COR-L47 (cell line): ENCODE measurements at places on chromosomes 2 and 18.

DNA sequence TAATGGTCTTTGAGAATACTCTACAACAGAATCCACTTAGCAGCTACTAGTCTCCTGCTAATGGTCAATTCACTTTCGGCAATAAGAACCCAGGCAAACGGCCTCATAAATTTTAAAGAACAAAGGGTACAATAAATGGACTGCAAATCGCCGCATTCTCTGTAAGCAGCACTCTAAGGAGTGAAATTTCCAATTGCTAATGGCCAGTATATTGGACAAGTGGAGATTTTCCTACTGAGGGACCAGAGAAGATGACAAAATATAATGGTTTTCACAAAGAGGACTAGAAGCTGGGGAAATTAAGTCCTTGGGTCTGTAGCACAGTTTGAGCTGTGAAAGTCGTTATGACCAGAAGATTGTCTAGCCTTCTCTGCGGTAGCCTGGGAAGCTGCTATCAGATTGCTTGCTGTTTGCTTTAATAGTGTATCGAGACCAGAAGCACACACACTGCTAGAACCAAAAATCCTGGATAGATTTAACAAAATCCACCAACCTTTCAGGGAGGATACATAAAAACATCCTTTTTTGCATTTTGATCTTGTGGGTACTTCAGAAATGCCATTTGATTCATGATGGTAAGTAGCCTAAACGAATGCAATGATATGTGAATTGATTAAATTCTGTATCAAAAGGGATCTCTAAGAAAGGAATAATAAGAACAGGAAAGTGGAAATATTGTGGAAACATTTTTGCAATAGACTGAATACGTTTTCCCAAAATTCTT lies 53.6 kb upstream of the ATP8B1 start:
- DNase-seq = no peak

GRCh38 chr18:62739911-62740310 lies 24.6 kb downstream of the PHLPP1 start:
- peak; percentile 27 for DNase-seq

- DNase-seq = no peak
Observed at GRCh38 chr18:46182633-46183358, 78.6 kb downstream of the HAUS1 start.

DNA sequence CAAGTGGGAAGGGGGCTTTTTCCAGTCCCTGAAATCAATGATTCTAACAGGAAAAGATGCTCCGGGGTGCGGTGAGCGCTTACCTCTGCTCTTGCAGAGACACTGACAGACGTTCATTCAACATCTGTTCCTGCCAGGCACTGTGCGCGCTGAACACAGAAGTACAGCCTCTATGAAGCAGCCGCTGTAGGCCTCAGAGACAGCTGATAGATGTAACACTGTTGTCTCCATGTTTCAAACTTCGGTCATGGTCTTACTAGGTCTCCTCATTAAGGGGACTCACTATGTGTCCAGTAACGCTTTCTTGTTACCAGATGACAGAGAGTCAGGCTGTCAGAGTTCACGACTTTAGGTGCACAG lies 649 bp upstream of the CLIP4 start:
- DNase-seq = no peak

DNA sequence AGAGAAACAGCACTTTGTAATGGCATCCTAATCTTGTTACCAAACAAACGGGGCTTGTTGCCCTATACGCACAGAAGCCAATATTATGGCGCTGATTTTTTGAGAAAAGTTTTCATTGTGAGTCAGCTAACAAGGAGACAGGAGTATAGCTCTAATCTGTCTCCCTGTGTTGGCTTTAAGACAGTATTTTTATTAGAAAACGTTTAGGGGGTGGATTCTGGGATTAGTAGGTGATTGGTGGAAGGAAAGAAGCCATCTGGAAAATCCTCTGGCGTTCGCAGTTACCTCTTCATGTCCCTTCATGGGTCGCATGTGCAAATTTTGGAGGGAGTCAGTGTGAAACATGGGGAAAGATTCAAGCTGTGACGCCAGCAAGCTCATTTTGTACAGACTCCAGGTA lies 698 bp upstream of the TMEM237 start:
- DNase-seq = no peak

- no peak for DNase-seq
Observed at GRCh38 chr2:51335087-51336058, 303.4 kb upstream of the NRXN1 start.

GRCh38 chr18:33840212-33840593 lies 262.2 kb downstream of the ASXL3 start:
- no peak for DNase-seq

DNA sequence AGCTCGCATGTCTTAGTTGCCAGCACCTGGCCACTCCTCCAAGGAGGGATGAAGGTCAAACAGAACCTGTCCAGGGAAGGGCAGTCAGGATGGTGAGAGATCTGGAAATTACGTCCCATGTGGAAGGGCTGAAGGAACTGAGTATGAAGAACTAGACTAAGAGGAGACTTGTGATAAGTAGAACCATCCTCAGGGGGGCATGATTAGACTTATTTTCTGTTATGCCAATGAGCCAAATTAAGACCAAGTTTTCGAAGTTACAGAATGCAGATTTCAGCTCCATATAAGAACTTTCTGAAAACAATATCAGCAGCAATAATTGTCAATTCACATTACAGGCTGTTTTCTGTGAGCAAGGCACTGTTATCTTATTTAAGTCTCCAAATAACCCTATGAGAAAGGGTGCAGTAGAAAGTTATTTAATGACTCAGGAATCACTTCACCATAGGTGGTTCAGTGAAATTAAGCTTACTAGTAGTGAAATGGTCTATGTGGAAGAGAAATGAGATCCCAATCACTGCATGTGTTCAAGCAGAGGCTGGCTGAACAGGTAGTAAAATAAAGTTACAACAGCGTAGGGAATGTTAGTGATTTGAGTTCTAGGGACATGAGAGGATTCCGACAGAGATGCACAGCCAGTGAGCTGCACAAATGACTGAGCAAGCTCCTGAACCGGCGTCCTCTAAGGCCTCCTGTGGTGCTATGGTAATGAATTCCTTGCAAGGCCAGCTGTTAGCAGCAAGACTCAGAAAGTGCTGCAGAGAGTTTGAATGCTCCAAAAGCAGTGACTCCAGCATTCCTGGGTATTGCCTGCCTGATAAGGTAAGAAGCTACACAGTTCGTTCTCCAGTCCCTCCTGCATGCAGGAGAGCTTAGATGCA lies 4.5 kb upstream of the DYM start:
- DNase-seq = peak; percentile 8

GRCh38 chr2:227363756-227364155 lies 15.3 kb downstream of the TM4SF20 start:
- no peak for DNase-seq

GRCh38 chr18:52826994-52827393 lies 487.0 kb downstream of the DCC start:
- DNase-seq = no peak

GRCh38 chr2:95301876-95302641 lies 4.9 kb downstream of the KCNIP3 start:
- no peak for DNase-seq

DNA sequence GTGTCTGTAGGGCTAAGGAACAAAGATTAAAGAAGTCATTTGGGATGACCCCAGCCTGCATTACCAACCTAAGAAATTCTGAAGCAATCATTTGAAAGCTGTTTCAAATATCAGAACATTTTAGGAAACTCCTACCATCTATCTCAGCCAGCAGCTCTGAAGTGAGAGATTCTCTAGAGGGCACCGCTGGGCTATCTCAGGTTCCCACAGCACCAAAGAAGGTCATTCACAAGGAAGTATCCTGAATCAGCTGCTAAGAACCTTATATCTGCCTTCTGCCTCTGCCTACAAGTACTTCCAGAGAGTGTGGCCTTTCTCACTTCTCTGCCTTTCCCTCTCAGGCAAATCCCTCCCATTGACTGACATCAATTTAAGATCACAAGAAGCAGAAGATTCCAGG lies 13.4 kb upstream of the EVA1A start:
- DNase-seq = no peak

DNA sequence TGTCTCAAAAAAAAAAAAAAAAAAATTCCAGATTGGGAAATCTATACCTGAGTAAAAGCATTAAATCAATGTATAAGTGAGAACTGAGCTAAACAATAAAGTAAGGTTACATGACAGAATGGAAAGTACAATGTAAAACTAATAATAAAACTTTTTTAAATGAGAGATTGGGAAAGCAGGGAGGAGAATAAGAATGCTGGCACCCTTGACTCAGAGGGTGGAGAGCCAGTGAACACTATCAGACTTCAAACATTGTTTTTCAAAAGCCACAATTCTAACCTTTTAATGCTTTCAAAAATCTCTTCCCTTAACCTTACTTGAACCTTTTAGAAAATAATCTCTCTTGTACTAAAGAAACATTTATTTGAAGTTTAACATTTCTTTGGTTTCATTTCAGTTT lies 63.5 kb downstream of the TBC1D8 start:
- DNase-seq = no peak

GRCh38 chr18:8177330-8178016 lies 431.8 kb upstream of the RAB12 start:
- DNase-seq = peak; percentile 10

GRCh38 chr2:16169381-16169960 lies 229.1 kb downstream of the MYCN start:
- DNase-seq = no peak

- no peak for DNase-seq
Observed at GRCh38 chr2:199195927-199196502, 261.7 kb downstream of the SATB2 start.

DNA sequence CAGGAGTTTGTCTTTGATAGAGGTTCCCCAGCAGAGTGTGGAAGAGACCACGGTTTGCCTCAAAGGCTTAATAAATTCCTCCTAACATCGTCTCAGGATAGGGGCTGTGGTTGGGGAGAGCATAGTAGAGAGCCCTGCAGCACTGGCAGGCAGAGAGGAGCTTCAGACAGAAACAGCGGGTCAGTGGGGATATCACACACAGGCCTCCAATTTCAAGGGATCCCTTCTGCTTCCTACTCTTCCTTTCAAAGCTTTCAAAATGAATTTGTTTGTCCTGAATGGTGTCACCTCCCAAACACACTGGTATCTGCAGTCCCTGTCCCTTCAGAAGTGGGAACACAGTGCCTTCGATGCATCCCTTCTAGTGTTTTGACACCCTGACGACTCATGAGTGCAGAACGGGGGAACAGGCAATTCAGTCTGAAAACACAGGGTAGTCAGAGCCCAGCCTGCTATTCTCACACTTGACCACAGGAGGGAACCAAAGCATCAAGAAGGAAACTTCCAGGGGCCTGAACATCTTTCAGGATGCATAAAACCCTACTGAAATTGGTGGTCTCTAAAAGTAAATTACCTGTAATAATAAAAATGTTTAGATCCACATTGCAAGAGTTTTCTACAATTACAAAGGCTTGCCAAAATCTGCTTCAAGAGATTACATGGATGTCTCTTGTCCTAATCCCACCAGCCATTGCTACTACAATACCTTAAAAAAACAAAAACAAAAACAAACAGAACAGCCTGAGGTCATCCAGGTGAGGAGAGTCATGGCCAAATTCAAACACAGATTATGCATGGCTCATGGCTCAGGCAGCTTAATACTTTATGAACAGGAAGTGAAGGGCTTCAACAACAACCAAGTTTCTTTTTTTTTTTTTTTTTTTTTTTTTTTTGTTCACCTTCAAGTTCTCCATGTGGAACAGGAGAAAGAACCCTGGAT lies 49.8 kb downstream of the SLC14A2 start:
- peak; percentile 70 for DNase-seq

DNA sequence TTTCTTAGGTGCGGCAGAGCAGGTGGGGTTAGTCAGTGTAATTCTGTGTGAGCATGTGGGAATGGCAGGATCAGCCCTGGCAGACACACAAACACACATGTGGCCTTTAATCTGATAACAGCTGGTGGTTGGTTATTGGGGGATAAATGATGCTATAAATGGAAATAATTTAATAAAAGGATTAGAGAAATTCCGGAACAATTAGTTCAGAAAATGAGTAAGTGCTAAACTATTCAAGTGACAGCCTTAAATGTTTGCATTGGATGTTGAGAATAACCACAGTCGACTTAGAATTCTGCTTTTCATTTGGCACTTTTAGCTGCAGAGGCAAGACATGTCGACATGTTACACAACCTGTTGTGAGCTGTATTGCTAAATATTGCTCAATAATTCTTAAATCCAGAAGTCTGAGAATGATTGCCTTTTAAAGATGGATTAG lies 7.2 kb downstream of the SMYD1 start:
- DNase-seq = no peak

DNA sequence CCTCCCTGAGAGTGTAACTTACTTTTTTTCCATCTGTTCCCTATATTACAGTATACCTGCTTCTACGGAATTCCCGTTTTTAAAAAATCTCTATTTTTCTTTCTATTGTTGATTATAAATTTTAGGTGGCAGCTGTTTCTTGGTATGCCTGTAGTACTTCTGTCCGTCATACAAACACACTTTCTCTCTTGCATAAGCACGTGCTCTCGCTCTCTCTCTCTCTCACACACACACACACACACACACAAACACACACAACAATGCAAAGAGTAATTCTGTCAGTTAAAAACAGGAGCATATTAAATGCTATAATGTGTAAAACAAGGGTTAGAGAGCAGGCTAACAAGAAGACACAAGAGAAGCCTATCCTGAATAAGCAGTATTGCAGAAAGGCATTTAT lies 140.5 kb downstream of the THADA start:
- DNase-seq = no peak

- no peak for DNase-seq
Observed at GRCh38 chr2:224039770-224040440, 819 bp upstream of the SERPINE2 start.

DNA sequence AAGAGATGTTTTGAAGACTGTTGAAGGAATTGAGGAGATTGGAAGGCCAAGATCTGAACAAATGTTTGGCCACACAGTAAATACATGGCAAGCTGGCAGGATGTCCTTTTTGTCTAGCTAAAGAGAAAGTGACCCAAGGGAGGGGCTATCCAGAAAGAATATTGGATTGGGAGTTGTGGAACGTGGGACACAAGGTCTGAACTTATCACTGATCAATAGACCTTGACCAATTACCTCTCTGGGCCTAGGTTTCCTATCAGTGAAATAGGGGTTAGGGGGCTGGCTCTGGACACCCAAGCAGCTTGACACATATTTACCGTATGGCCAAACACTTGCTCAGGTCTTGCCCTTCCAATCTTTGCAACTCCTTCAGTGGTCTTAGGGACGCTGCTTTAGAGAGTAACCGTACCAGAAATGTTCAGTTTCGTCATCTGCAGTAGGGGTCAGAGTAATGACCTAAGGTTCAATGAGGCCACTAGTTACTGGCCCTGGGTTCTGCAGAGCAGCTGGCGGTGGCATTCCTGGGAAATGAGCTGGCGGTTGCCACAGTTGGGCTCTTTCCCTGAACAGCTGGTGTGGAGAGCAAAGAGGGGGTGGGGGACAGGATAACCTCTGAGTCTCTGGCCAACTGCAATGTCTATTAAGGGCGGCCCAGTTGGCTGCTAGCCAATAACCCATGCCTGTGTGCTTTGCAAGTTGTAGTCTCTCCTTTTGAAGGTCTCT lies 70.1 kb upstream of the STPG4 start:
- peak; percentile 12 for DNase-seq
